MG63 (cell line): ENCODE measurements at places on chromosomes 2 and 18. TPM values are rescaled to one million over a fixed set of nuclear protein-coding genes. Genes with fewer than 3 reads are reported as not detected.

DNA sequence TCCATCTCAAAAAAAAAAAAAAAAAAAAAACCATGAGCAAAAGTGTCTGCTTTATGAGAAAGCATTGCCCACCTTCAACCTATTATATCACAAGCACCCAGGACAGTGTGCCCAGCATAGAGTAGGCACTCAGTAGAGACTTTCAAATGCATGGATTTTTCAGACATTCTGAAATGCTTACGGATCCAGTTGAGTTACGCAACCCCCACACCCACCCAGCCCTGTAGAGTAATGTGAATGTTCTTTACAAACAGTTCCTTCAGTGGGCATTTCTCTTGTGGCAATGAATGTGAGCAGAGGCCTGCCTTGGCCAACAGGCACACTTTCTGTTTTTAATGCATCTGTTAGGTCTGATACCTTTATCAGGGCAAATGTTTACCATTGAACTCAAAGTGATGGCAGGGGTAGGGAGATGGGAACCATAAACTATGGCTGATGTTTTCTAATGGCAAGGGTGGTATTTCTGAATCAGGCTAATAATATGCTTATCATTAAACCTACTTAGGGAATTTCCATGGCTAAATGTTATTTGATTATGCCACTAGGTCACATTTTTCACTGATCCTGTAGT, 65.0 kb upstream of the RPL31 start:
- no peak for DNase-seq

DNA sequence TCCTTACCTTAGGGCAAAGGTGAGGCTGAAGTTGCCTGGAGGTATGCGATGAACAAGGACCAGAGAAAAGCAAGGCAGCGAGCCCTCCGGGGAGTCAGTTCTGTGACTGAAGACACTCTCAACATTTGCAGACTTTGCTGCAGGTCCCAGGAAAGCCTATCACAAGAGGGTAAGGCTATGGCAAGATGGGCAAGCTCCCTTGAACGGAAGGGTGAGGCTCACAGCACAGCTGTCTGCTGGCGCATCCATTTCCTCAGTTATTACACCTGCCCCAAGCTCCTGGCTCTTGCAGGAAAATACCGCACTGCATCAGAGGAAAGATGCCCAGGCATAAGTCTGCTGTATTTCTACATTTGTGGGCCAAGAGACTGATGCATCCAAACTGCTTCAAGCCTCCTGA, 141.4 kb downstream of the BCL11A start:
- DNase-seq, result no peak

DNA sequence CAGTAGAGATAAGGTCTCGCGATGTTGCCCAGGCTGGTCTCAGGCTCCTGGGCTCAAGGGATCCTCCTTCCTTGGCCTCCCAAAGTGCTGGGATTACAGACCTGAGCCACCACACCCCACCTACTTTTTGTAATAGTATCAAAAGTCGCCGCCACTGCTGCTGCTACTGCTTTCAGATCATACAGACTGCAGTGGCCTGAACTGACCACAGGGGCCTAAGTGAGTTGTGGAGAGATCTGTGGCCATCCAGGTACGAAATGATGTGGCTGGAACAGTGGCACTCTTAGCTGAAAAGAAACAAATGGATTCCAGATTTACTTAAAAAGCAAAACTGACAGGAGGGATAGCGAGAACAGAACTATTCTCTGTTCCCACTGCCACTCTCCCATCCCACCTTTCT, 32.9 kb upstream of the POMC start:
- DNase-seq, result no peak

DNA sequence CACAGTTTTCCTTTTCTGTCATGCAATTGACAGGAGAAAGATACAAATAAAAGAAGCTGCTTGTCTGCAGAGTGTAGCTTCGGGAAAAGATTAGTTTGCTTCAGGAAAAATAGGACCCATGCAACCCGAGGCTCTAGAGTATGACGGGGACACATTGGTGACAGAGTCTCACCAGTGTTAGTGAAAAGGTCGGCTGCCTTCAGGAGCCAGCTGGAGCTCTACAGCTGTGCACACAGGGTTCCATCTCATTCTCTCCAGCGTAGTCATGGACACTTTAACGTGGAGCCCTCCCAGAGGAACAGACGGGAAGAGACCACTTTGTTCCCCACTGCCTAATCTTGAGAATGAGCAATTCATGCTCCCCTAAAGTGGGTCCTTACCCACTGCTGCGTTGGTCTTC, 42.9 kb downstream of the FECH start:
- no peak for DNase-seq

DNA sequence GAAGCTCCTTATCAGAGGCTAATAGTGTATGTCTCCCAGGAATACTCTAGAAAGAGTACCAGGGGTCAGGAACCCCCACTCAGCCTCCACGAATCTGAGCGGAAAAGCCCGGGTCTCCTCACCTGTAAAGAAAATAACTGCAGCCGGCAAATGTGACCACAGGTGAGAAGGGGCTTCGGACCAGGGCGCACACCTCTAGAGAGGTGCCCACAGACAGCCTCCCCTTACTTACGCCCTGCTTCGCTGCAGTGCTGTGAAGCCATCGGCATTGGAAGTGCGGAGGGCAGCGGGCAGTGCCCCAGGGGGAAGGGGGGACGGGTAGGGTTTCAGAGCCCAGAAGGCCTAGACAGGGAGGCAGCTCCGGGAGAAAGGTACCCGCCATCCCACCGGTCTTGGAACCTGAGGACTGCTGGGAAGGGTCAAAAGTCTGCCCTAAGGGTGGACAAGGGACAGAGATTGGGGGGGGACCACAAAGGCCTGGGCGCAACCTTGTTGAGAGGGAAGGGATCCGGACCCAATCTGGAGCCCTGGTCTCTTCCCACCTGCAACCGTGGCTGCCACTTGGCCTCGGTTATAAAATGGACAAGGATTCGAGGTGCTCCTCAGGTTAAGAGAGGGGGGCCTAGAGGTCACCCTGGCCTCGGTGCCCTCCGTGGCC, 642 bp upstream of the STEAP3 start:
- no peak for DNase-seq

GRCh38 chr18:56431551-56431950, 206.8 kb downstream of the TXNL1 start:
- DNase-seq, result no peak

DNA sequence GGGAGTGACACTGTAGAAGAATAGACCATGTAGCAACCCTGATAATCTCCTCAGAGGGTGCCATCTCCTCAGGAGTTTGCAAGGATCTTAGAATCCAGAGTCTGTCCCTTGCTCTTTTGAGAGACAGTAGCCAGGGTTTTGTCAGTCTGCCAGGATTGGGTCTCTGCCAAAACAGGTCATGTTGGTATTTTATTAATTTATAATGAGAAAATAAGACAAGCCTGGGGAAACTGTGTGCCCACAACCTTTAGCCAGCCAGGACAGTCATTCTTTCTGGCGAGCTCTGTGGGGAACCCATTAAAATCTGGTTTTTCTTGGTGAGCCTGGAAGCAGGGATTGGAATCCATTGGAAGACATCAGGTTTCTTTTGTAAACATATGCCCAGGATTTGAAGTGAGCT, 78.6 kb downstream of the PTPRM start:
- peak; percentile 24 for DNase-seq

- DNase-seq, result no peak
Measured at GRCh38 chr2:66460031-66460430, 25.1 kb downstream of the MEIS1 start.

DNA sequence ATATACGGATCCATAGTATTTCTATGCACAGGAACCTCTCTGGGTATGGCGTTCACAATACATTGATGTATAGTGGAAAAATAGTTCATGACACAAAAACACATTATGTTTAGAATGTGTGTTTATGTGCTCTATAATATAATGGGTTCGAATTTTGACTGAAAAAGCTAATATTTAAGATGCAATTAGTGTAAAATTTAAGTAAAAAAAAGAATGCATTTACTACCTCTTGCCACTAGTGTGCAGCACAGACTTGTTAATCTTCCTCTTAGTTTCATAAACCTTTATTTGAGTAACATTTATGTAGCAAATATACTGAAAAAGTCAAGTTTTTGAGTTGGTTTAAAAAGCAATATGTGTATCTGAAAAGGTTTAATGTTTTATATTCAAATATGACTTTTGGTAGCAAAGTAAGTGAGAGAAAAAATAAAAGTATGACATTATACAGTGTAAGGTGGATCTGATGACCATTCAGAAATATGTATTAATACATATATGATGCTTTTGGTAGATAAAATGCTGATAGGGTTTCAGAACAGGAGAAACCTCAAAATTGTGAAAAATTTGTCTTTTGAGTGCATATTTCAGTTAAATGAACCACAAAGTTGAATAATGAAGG, 49.4 kb downstream of the CCDC102B start:
- DNase-seq, result no peak

DNA sequence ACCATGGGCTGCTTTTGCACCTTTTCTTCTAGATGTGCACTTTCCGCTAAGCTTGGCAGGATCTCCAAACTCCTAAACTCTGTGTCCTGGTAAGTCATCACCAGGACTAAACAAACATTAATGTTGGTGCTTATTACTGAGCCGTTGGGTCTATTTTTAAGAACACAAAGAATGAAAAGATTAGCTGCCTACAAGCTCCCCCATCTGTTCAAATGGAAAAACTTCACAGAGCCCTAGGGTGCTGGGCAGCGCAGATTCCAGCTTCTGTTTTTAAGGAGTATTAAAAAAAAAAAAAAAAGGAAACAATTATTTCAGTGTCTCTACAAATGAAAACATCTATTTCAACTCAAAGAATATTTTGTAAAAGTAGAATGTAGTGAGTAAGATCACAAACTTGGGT, 97.8 kb upstream of the AQP4 start:
- DNase-seq, result no peak

DNA sequence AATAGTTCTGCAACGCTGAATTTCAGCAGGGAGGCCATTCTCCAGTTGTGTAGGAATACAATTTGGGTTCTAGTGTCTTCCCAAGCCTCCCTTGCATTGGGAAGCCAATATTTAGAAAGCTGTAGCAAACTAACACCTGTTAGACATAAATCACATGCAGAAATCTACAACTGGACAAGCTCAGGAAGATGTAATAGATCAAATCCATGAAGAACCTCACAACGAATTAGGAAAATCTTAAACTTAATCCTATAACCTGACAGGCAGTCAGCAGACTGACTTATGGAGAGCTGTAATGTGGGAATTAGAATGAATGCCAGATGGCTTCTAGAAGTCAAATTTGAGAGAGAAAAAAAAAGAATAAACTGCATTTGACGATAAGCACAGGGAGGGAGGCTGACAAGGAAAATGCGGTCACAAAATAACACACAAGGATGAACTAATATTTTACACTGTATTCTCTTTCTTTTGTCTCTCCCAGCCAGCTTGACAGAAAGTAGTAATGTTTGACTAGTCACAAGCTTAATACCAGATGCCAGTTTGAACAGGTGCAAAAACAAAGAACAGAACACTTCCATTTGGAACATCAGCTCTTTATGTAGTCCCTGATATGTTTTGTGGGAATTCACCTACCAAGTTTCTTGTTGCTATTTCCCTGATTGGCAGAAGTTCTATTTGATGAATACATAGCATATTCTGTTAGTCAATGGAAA, 50.8 kb upstream of the FANCL start:
- DNase-seq, result no peak

- DNase-seq, result no peak
Measured at GRCh38 chr2:31329081-31329625, 85.4 kb downstream of the XDH start.

DNA sequence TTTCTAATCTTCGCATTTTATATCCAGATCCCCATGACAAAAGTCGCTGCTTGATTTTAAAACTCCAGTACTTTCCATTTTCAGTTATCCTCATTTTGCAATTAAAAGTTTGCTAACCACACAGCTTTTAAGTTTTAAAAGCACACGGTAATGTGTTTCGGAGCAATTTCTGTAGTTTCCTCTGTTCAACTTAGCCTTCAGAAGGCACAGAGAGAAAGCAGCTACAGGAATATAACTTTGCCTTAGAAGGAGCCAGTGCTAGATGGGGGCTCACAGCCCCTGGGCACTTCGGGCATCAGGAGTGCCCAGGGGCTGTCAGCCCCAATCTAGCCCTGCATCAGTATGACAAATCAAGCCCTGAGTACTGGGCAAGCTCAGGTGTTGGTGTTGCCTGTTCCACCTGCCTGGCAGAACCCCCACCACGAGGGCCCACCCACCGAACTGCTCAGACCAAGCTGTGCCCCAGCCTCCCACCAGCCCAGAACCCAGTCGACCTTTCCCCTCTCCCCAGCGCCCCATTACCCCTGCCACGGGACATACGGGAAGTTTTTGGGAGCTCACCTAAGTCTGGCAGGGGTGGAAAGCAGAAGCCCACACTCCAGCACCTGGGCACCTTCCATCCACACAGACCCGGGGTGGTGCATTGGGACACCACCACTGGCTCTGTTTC, 47.3 kb downstream of the TRABD2A start:
- DNase-seq, result no peak

GRCh38 chr2:232265329-232265728, 113.2 kb upstream of the ALPP start:
- DNase-seq, result no peak

- no peak for DNase-seq
Measured at GRCh38 chr2:230127195-230127594, 58.5 kb upstream of the SLC16A14 start.

GRB14 gene
- 1.1 and 1.4 TPM in 2 replicates for total RNA-seq

PDCD1 gene
- total RNA-seq, result not detected in 2 replicates

RHOB gene
- 65.2 and 65.4 TPM in 2 replicates for total RNA-seq

CFAP53 gene
- total RNA-seq, result not detected in 2 replicates

DSG4 gene
- total RNA-seq, result not detected in 2 replicates

ADGRF3 gene
- total RNA-seq, result not detected in 2 replicates

NETO1 gene
- total RNA-seq, result not detected in 2 replicates

DNAJB2 gene
- total RNA-seq, result 55.0 and 56.4 TPM in 2 replicates

RTTN gene
- total RNA-seq, result 5.9 and 7.2 TPM in 2 replicates

ASTL gene
- not detected in 2 replicates for total RNA-seq

AKAIN1 gene
- not detected in 2 replicates for total RNA-seq

GREB1L gene
- total RNA-seq, result 0.07 and 2.7 TPM in 2 replicates
